AG08396 (cell line): ENCODE measurements at places on chromosomes 4 and X.

DNA sequence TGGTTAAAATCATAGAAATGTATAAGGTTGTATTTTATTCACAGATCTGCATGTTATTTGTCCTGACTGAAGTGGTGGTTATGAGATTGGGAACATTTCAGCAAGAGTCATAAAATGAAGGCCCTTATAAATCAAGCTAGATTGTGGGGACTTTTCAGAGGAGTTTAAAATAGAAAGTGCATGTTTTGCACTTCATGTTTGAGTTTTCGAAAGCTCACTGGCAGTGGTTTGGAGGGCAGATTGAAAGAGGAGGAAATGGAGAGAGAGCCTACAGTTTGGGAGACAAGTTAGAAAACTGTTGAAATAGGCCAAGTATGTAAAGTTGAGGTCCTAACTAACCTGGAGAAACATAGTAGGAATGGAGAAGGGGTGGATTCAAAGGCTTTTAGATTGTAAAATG is 124.9 kb downstream of the KDM6A start:
- DNase-seq: no peak

DNA sequence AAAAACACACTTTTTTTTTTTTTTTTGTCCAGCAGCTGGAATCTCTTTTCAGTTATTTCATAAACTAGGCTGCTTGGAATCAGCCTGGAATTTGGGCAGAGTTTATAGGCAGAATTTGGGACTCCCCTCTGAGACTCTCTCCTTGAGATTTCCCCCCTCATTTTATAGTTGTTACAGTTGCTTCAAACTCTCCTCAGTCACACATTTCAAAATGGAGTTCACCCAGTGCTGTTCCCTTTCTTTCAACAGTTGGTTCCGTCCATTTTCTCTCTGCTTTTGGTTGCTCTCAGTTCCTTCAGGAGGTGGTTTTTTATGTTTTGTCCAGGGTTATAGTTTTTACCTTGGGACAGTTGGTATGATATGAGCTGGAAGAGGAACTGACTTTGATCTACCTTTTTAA is 27.5 kb downstream of the NSD2 start:
- DNase-seq: no peak

- DNase-seq: no peak
Observed at GRCh38 chr4:85762529-85762871, 287.6 kb downstream of the ARHGAP24 start.

DNA sequence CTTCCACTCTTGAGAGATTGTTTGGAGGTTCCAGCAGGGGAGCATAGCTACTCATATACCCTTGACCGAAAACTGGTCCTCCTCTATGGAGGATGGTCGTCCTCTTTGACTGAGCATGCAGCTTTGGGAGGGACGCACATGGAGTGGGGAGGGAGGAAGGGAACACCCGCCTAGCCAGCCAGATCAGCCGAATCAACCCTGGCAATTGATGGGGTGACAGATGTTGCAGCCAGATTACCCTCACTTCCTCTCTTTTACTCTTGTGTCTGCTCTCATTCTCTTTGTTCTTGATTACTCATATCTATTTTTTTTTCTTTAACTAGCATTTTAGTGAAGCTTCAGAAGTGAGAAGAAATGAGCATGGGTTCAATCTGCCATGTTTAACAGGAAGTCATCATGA is 19.6 kb downstream of the MGST2 start:
- no peak for DNase-seq

DNA sequence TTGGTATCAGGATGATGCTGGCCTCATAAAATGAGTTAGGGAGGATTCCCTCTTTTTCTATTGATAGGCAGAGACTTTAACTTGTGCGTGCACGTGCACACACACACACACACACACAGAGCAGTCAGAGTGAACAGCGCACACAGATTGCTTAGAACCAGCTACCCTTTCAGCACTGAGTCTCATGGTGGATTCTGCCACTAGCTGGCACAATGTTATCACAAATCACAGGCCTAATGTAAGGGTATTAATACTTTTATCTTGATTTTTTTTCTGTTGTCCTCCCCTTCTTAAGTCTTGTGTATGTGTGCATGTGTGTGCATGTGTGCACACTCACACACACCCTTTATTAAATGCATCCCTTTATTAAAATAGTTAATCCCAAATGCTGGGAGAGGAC is 53.2 kb downstream of the HADH start:
- DNase-seq: no peak

GRCh38 chrX:18828832-18829404 is 121.5 kb downstream of the PPEF1 start:
- no peak for DNase-seq

GRCh38 chr4:53943345-53944085 is 120.9 kb downstream of the CHIC2 start:
- peak; percentile 7 for DNase-seq

DNA sequence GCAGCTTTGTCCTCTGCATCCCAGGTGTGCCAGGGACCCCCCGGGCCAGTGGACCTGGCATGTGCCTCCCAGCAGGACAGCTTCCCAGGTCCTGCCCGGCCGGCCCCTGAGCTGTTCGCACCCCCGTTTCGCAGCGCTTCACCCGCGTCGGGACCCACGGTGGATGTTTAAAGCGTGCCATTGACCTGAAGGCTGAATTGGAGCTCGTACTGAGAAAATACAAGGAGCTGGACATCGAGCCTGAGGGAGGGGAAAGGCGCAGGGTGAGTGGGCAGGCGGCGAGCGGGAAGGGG is 7.9 kb downstream of the UVSSA start:
- no peak for DNase-seq

DNA sequence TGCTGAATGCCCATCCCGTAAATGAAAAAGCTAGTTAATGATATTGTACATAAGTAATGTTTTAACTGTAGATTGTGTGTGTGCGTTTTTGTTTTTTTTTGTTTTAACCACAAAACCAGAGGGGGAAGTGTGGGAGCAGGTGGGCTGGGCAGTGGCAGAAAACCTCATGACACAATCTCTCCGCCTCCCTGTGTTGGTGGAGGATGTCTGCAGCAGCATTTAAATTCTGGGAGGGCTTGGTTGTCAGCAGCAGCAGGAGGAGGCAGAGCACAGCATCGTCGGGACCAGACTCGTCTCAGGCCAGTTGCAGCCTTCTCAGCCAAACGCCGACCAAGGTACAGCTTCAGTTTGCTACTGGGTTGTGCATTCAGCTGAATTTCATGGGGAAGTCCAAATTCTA is at the start of gene SPP1:
Gene SPP1, plus strand, starts transcription at position 249 of the 400 bp plus-strand sequence. CDS start 1,182 bp downstream, outside the sequence.
- no peak for DNase-seq
